ENCODE measurements at places on chromosomes 7 and 10. TPM values are rescaled to one million over a fixed set of nuclear protein-coding genes. Genes with fewer than 3 reads are reported as not detected.

DNA sequence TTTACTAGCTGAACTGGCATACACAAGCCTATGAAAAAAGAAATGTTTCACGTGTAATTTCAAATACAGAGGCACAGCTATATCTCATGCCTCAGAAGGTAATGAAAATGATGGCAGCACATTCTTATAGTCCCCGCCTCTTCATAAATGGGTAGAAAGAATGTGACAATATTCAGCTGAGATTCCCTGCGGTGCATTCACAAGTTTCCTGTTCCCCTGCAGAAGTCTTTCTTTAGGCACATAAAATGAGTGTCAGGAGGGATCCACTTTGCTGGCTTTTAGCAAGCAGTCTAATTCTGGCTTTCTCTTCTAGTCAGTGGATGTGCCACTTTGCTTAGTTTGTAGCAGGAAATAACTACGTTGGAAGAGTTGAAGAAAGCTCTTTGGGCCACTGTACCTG is 56.1 kb downstream of the DGKB start:
- DNase-seq = no peak

GRCh38 chr10:104103956-104104355 is 18.0 kb upstream of the SFR1 start:
- no peak for DNase-seq

- peak; percentile 25 for DNase-seq
These were observed 97.0 kb downstream of the TPK1 start for GRCh38 chr7:144738708-144739314.

GRCh38 chr10:108975459-108976058 is 947.8 kb downstream of the XPNPEP1 start:
- no peak for DNase-seq

Gene NPFFR1
- total RNA-seq = 0.05 TPM

Gene INA
- 0.08 TPM for total RNA-seq

Data from Panc1 (cell line).